Gastrocnemius medialis (tissue), 4 donors: ENCODE measurements at places on chromosomes 2 and 18. TPM values are rescaled to one million over a fixed set of nuclear protein-coding genes. Genes with fewer than 3 reads are reported as not detected.

The RFTN2 gene
- 4.5 TPM for total RNA-seq

The POTEC gene
- total RNA-seq, result not detected

The DAW1 gene
- total RNA-seq, result not detected

The VAMP5 gene
- 38.1 TPM for total RNA-seq

- no peak for DNase-seq
- no peaks in the 10 kb centered on the region for H3K4me1 ChIP-seq
- no peaks in the 10 kb centered on the region for H3K36me3 ChIP-seq
- no peak overlapping the region for H3K4me3 ChIP-seq
- no peak overlapping the region for H3K27ac ChIP-seq
- H3K27me3 ChIP-seq, result no peaks in the 10 kb centered on the region
These were observed 108.5 kb upstream of the RBMS1 start for GRCh38 chr2:160602073-160602472.

DNA sequence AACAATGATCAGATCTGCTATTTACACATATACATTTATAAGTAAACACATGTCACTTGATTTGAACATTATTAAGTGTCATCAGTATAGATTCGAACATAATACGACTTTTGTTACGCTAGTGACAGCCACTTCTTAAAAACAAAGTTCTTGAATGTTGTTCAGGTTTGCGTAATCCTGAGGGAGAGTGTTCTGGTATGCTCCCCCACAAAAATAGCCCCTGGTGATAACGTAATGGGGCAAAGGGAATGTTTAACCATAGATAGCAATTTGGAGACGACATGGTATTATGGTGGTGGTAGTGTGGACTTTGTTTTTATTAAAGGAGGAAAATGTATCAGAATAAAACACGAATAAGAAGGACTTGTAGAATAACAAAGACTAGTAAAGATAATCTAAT is 90.6 kb downstream of the PLEKHM3 start:
- no peaks in the 10 kb centered on the region for H3K27me3 ChIP-seq
- no peak for DNase-seq
- H3K4me3 ChIP-seq, result no peak overlapping the region
- H3K36me3 ChIP-seq, result peaks cover 5% of the 10 kb centered on the region
- no peaks in the 10 kb centered on the region for H3K4me1 ChIP-seq

- H3K4me3 ChIP-seq, result no peak overlapping the region
- no peak overlapping the region for H3K27ac ChIP-seq
- no peak for DNase-seq
- peaks cover 5% of the 10 kb centered on the region for H3K4me1 ChIP-seq
- no peaks in the 10 kb centered on the region for H3K36me3 ChIP-seq
These were observed 7.7 kb upstream of the MMADHC start for GRCh38 chr2:149595056-149595963.

DNA sequence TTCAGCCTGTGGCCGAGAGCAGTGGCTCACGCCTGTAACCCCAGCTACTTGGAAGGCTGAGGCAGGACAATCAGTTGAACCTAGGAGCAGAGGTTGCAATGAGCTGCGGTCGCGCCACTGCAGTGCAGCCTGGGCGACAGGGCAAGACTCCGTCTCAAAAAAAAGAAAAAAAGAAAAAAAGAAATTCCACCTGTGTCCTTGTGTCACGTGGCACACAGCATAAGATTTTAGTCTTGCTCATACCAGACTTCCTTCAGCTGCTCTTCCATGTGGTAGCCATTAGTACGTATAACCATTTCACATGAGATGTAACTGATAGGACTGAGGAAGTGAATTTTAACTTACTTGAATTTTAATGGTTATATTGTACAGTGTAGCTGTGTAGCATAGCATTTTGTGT is 4.0 kb downstream of the NOP58 start:
- H3K27ac ChIP-seq, result no peak overlapping the region
- H3K27me3 ChIP-seq, result no peaks in the 10 kb centered on the region
- no peak for DNase-seq

DNA sequence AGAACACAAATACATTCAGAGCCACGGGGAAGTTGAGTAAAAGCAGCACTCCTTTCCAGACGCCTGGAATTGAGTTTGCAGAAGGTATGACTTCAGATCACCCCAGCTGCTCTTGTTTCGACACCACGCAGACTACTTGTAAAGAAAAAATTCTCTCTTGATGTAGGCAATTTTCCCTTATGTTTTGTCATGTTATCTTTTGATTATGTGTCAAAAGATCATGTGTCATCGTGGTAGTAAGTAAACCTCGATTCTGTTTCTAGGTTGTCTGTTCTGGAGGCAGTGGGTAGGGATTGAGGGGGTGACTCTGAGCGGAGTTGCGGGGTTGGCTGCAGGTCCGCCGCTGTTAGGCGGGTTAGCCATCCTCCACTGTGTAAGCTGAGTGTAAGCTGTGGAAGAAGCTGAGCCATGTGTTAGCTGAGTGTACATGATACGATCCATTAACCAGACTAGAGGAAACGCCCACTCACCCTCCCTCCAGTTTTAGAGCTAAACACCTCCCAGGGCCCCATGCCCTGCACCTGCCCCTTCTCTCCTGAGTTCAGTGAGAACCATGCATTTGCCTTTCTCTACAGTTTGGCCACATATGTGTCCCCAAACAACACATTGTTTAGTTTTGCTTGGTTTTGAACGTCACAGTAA is 181.8 kb downstream of the SNTG2 start:
- no peaks in the 10 kb centered on the region for H3K36me3 ChIP-seq
- no peak overlapping the region for H3K4me3 ChIP-seq
- no peak for DNase-seq
- no peaks in the 10 kb centered on the region for H3K4me1 ChIP-seq
- H3K27me3 ChIP-seq, result no peaks in the 10 kb centered on the region
- H3K27ac ChIP-seq, result no peak overlapping the region

DNA sequence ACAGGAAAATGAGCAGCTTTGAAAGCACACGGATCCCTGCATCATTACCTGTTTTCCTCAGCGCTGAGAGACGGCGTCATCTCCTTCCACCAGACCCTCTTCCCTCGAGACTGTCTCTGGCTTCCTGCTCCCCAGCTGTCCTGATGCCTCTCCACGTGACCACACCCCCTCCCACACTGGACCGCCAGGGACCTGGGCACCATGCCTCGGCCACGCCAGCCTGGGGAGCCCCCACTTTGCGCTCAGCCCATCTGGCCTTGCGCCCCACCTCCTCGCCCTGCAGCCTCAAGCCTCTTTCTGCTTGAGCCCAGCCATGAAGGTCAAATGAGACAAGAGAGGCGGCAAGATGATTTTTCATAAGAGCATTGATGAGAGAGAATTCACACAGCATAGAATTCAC is 66.0 kb upstream of the ACKR3 start:
- H3K27me3 ChIP-seq, result peaks cover 35% of the 10 kb centered on the region
- DNase-seq, result no peak
- H3K4me1 ChIP-seq, result no peaks in the 10 kb centered on the region
- H3K4me3 ChIP-seq, result no peak overlapping the region
- H3K27ac ChIP-seq, result no peak overlapping the region

GRCh38 chr2:105756435-105756834 is 11.7 kb downstream of the NCK2 start:
- no peaks in the 10 kb centered on the region for H3K36me3 ChIP-seq
- no peak for DNase-seq
- no peaks in the 10 kb centered on the region for H3K27me3 ChIP-seq
- no peak overlapping the region for H3K27ac ChIP-seq
- peaks cover 54% of the 10 kb centered on the region for H3K4me1 ChIP-seq
